ENCODE measurements at places on chromosomes 6 and 20.

DNA sequence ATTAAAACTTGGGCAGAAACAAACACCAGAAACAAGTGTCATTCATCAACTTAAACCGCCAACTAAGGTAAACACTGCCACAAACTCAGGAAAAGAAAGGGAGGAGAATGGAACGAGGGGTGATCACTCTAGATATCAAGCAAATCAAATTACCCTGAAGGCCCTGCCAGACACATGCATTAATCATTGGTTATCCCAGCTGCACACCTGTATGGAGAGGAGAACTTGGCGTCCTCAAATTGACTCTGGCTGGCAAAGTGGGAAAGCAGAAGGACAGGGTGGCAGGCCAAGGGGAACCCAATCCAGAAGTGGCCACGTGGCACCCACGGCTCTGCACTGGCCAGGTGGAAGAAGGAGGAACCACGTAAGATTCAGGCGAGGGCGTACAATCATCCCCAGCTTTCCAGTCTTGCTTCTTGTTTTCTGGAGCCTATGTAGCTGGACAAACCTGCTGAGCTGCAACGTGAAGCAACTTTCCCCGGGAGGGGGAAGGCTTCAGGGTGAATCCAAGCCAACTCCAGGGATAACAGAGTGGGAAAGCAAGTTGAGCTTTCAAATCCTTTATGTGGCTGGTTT, 156.2 kb upstream of the JARID2 start:
- DNase-seq, result no peak

DNA sequence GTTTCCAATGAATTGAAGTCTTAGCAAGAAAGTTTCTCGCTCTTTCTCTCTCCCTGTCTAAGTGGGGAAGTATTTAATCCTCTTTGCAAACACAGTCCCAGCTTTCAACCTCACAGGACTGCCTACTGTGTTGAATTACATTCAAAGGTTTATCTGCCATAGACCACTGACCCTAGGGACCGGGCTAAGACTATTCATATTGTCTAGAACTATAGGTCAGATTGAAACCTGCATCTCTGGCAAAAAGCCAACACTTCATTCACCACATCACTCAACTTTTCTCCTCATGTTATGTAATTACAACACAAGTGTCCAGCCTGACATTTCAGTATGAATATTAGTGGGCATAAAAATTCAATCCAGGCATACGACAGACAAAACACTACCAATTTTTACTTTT, 314.7 kb upstream of the RSPO3 start:
- DNase-seq, result no peak

- peak; percentile 57 for DNase-seq
Measured at GRCh38 chr6:144216668-144217218, 66.4 kb downstream of the STX11 start.

DNA sequence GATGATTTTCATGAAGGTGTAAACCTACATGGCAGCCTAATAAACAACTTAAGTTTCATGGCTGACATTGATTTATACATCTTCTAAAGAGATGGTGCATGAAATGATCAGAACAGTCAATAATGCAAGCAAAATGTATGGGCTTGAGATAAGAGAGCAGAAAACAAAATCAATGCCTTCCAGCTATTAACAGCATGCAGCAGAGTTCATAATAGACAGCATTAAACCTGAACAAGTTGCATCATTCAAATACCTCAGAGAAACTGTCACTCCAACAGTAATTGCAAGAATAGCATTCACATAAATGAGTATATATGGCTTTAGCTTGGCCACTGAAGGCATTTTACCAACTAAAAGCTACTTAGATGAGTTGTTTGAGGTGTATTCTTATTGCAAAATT, 319.6 kb upstream of the ARID1B start:
- DNase-seq, result no peak

- no peak for DNase-seq
Measured at GRCh38 chr6:11978169-11978987, 33.7 kb upstream of the HIVEP1 start.

DNA sequence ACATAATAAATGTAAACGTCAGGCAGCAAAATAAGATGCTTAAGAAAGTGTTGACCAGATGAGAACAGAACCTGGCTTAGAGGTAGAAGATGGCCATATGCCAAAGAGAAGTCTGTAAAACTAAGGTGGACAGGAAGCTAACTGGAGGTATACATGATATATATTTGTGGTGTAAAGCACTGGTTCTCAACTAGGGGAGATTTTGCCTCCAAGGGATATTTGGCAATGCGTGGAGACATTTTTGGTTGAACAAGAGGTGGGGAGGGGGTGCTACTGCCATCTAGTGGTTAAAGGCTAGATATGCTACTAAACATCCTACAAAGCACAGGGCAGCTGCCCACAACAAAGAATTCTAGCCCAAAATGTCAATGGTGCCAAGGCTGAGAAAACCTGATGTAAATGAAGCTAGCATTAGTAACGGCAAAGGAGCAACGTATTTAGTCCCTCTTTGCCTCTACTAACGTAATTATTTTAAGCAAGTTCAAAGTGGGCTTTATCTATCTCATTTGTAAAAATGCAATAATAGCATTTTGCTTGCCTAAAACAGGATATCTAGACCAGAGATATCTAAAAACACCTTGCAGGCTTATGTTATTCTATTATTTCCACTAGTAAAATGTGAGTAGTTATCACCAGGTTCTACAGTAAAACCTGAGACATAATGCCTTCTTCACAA, 182.6 kb downstream of the RNGTT start:
- DNase-seq, result peak; percentile 7

DNA sequence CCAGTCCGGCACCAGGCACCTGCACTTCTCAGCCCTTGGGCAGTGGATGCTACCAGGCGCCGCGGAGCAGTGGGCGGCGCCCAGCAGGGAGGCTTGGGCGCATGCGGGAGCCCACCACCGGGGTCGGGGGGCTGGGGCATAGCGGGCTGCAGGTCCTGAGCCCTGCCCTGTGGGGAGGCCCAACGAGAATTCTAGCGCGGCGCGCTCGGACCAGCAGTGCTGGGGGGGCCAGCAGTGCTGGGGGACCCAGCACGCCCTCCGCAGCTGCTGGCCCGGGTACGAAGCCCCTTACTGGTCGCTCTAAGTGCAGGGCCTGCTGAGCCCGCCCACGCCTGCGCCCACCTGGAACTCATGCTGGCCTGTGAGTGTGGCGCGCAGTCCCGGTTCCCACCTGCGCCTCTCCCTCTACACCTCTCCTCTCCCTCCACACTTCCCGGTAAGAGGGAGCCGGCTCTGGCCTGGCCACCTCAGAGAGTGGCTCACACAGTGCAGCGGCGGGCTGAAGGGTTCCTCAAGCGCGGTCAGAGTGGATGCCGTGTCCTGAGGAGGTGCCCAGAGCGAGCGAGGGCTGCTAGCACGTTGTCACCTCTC, 28.5 kb upstream of the SERPINB1 start:
- DNase-seq, result no peak

- no peak for DNase-seq
Measured at GRCh38 chr20:62814060-62814708, 2.7 kb upstream of the COL9A3 start.

- no peak for DNase-seq
Measured at GRCh38 chr20:41425180-41425884, 58.7 kb upstream of the EMILIN3 start.

- no peak for DNase-seq
Measured at GRCh38 chr6:128259730-128260685, 260.4 kb downstream of the PTPRK start.

- no peak for DNase-seq
Measured at GRCh38 chr20:56503916-56504315, 20.6 kb upstream of the FAM209A start.

DNA sequence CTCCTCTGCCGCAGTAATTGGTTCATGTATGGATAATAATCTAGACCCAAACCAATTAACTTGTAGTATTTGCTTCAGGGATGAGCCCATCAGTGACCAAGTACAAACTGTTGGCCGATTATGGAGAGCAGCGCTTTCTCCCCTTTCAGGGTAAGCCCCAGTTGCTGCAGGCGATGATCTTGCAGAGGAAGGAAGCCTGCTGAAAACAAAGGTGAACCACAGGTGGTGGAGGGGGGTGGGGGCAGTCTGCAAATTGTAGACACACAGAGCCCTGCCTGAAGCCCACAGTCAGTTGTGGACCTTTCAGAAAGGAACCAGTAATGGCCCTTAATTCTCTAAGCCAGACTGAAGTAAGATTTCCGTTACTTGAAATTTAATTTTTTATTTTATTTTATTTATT, 167.9 kb upstream of the JARID2 start:
- DNase-seq, result no peak

GRCh38 chr6:21109391-21110178, 484.0 kb upstream of the SOX4 start:
- no peak for DNase-seq

DNA sequence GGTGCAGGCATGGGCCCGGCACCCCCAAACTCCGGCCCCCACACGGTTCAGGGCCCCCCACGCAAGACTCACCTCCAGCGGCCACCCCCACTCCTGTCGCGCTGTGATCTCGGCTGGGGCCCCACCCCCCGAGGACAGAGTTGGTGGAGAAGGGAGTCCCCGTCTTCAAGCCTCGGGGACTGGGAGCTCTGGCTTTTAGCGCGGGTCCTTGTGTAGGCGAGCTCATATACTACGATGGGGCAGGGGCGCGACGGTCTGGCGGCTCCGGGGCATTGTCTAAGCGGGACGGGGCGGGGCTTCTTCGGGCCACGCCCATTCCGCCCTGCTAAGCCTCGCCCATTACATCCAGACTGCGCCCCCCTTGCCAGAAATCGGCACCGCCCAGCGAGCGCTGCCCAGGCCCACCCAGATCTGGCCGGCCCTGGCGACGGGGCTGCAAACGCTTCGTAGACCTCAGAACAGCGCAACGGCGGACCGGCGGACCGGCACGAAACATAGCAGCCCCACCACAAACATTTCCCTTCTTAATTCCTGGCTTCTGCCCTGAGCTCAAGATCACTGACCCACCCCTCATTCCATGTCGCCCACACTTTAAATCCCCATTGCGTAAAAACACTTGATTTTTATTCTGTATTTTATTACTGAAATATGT, 1.0 kb upstream of the DDAH2 start:
- peak; percentile 55 for DNase-seq

GRCh38 chr6:36247693-36248092, 22.2 kb upstream of the PNPLA1 start:
- no peak for DNase-seq
